ENCODE measurements at places on chromosomes 6 and 20. TPM values are rescaled to one million over a fixed set of nuclear protein-coding genes. Genes with fewer than 3 reads are reported as not detected.

Gene MYLK4
- polyA plus RNA-seq: 1.1 TPM

Gene CDYL
- 7.4 TPM for polyA plus RNA-seq

Gene SLC17A9
- 2.0 TPM for polyA plus RNA-seq

Gene SHLD1
- polyA plus RNA-seq: 7.2 TPM

Gene ZNF311
- polyA plus RNA-seq: 0.77 TPM

Gene KCNQ5
- not detected for polyA plus RNA-seq

Gene ENPP4
- 11.5 TPM for polyA plus RNA-seq

Gene IMPG1
- 0.69 TPM for polyA plus RNA-seq

Gene POPDC3
- polyA plus RNA-seq: not detected

Gene TMEM74B
- polyA plus RNA-seq: 1.6 TPM

Gene POU3F2
- polyA plus RNA-seq: not detected

Gene KCNK16
- polyA plus RNA-seq: not detected

Gene SAPCD1
- polyA plus RNA-seq: 6.8 TPM

- DNase-seq: no peak
These were observed 4.6 kb upstream of the TSPYL4 start for GRCh38 chr6:116258520-116258919.

DNA sequence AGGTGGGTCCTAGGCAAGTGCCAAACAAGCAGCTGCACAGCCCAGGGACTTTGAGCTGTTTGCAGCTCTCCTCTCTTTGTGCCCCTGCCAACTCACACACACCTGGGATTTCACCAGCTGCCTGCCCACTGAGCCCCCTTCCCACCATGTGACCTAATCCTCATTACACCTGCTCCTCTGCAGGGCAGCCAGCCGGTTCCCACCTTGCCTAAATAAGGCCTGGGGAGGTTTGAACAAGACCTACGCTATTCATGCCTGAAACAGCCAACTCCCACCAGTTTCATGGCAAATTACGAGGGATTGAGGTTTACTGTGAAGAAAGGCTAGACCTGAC lies 92.6 kb upstream of the SOX4 start:
- DNase-seq: no peak

- DNase-seq: no peak
These were observed 121.2 kb upstream of the SASH1 start for GRCh38 chr6:148221196-148221979.

- peak; percentile 82 for DNase-seq
These were observed 27.2 kb downstream of the UBE2V1 start for GRCh38 chr20:50085481-50086365.

- DNase-seq: no peak
These were observed 110.2 kb downstream of the ESR1 start for GRCh38 chr6:151917531-151918329.

GRCh38 chr6:44841829-44842228 lies 454.3 kb downstream of the CDC5L start:
- no peak for DNase-seq

DNA sequence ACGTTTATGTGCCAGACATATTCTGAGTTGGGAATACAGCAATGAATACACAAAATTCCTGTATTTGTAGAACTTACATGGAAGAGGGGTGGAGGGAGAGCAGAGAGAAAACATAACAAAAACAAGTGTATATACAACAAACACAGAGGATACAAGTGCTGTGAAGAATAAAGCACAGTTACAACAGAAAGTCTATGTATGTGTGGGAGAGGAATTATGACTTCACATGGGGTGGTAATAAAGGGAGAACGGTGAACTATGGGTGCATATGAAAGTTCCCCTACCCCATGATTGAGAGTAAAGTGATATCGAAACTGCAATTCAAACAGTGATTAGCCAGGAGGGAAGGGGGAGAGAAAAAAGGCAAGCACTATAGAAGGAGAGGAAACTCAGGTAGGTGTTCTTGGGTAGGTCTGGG lies 24.6 kb downstream of the HBS1L start:
- DNase-seq: no peak

GRCh38 chr6:128964771-128965170 lies 81.8 kb downstream of the LAMA2 start:
- DNase-seq: no peak

DNA sequence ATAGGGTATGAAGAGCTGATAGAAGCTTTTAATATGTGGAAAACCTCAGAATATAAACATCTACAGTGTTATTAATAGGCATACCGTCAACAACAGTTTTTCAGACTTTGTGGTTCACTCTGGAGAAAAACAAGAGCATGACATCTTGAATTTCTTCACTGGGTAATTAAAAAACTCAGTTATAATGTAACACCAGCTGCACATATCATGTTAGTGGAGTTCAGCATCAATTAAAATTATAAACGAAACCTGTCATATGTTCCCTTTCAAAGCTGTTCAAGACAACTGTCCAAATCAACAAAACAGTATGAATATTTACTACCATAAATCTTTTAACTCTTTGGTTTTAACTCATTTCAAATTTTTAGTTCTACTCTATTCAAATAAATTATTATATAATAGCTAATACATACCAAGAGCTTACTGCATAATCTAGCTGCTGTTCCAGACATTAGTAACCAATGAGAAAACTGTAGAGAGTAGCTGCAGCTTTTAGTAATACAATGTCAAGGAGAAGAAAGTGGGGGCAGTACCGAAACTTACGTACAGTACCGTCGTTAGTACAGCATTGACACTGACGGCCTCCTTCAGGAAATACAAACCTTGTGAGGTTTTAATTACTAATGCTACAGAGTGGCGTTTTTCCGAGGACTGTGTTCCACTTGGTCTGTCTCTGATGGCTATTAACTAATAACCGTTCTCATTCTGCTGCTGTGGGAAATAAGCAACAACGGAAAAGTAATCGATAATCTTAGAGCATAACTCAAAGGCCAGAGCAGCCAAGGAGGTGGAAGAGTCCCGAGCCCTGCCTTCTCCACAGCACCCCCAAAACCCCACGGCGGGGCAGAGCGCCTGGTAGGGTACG lies 532 bp upstream of the PM20D2 start:
- no peak for DNase-seq

DNA sequence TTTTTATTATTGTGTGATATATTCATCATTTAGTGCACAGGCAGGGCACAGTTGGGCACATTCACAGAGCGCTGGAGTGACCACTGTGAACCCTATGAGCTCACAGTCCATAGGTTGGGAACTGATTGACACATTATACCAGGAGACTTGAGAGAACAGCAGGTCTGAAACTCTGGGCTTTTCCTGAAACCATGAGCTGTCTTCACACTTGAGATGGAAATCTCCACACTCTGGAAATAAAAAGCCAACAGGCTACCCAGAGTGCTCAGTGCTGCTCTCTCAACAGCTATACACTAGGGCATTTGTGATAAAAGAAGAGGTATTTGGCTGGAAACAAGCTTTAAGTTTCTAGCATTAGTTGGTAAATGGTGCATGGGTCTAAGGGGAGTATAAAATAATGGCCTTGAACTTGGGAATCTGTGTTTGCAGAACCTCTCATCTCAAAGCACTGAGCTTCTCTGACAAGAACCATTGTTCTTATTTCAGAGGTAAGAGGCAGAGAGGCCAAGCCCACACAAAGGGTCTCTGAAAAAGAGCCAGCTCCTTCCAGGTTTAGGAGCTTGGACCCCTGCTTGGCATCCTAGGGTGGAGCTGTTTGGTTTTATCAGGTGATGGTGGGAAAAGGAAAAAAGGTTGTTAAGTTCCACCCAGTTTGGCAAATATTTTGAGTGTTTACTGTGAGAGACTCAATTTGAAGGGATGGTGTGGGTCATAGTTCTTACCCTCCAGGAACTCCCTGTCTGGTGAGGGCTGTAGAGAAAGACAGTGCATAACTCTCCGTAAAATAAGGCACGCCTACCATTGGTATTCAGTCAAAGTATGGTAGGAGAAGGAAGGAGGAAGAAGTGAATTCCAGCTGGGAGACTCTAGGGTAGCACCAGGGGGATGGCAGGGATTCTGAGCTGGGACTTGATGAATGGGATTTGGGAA lies 14.5 kb downstream of the CHMP4B start:
- DNase-seq: no peak

- no peak for DNase-seq
These were observed 34.2 kb upstream of the MDGA1 start for GRCh38 chr6:37731888-37732287.

- DNase-seq: no peak
These were observed 139.5 kb upstream of the FAM83B start for GRCh38 chr6:54706844-54707605.

- DNase-seq: no peak
These were observed 289.6 kb downstream of the TBC1D7 start for GRCh38 chr6:13038741-13039190.

DNA sequence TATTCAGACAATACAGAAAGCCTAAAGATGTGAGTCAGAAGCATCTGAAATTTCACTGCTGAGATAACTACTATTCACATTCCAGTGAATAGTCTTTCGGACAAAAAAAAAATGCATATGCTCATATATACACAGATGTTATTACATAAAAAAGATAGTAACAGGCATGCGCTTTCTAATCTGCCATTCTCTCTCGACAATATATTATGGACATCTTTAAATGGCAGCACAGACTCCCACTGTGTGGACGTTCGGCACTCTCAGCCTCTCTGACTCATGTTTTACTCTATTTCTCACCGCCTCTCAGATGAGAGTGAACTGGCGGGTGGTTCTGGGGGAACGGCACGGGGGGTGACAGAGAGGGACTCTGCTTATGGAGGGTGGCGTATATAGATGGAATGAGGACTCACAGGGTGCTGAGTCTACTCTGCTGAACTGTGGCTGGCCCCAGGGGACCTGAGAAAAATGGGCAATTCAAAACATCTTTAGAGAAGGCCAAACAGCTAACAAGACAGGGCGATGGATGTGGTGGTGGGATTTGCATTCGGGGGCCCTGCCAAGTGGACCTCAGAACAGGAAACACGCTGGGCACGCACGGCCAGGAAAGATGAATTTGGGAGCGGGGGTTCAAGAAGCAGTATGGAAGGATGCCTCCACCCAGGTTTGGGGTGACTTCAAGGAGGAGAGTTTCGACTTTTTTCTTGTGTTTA lies 68.9 kb downstream of the MDGA1 start:
- DNase-seq: no peak

DNA sequence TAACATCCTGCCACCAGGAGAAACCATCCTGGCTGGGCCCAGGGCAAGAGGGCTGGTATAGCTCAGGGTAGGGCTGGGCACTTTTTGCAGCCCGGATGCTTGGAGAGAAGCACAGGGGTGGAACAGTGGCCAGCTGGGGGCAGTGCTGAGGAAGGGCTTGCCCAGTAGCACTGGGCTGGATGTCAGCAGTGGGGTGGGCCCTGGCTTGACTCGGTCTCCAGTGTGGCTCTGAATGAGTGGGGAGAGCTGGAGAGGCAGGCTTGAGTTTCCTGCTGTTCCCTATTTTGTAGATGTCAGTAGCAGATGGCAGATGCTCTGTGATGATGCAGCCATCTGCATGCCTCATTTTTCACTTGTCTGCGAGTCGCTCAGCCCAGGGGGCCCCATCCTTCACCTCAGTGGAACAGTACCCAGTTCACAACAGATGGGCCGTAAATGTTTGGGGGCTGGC lies 56.3 kb upstream of the TULP1 start:
- no peak for DNase-seq

GRCh38 chr6:149140137-149140909 lies 177.2 kb upstream of the TAB2 start:
- peak; percentile 43 for DNase-seq

GRCh38 chr20:4026093-4026601 lies 10.8 kb upstream of the RNF24 start:
- DNase-seq: peak; percentile 31

GRCh38 chr6:71994705-71995271 lies 108.4 kb downstream of the RIMS1 start:
- no peak for DNase-seq

DNA sequence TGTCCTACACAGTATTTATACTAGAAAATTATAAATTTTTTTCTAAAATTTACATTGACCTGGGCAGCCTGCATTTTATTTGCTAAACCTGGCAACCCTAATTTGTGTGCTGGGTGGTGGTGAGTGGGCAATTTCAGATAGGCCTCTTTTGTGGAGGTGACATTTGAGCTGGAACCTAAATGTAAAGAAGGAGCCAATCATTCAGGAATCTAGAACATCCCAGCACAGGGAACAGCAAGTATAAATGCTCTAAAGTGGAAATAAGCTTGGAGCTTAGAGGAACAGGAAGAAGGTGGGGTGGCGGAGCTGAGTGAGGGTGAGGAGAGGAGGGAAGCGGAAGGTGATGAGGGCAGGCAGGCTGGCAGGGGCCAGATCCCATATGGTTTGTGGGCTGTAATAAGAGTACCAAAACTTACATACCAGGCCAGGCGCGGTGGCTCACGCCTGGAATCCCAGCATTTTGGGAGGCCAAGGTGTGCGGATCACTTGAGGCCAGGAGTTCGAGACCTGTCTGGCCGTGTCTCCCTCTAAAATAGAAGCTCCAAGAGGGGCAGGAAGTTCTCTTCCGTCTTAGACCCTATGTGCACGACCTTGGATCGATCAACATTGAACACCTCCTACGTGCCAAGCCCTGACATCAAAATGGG lies 549 bp upstream of the CSE1L start:
- peak; percentile 37 for DNase-seq

- DNase-seq: no peak
These were observed 24.4 kb downstream of the RRAGD start for GRCh38 chr6:89387516-89388201.

GRCh38 chr6:159214281-159214680 lies 45.1 kb downstream of the FNDC1 start:
- no peak for DNase-seq

GRCh38 chr6:45592991-45593390 lies 215.3 kb upstream of the SUPT3H start:
- DNase-seq: no peak

DNA sequence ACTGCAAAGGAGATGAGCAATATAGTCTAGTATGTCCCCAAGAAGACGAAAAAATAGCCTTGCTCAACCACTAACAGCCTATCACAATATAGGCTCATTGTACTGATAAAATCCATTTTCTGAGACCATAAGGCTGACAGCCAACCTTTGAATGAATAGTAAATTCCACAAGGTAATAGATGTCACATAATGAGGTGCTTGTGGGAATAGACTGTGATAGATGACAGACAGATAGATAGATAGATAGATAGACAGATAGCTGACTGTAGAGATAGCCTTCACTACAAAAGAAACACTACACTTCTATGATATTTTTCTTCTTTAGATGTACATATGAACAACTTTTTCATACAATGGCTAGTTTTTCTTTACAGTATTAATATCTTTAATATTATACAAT lies 760.3 kb upstream of the NRSN1 start:
- DNase-seq: no peak

GRCh38 chr20:1333462-1334369 lies 4.8 kb upstream of the SDCBP2 start:
- peak; percentile 14 for DNase-seq

GRCh38 chr6:41200296-41200900 lies 551 bp downstream of the TREML2 start:
- DNase-seq: peak; percentile 7

DNA sequence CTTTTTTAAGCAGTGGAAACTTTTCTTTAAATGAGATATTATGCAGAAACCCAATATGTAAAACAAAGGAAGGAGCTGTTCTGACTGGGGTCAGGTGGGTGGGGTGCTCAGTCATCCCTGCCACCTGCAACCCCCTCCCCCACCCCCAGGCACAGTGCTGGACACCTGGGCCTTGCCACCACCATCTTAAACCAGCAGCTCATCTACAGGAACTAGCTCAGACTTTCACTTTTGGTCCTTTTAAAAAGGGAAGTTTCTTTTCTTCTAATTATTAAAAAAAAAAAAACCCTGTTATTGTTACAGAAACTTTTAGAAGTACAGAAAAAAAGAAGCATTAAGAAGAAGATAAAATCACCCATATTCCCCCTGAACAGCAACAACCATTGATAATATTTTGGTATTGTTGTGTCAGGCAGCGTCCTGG lies 37.1 kb downstream of the PPP1R16B start:
- DNase-seq: peak; percentile 66

- no peak for DNase-seq
These were observed 181.6 kb downstream of the FARS2 start for GRCh38 chr6:5442916-5443315.

GRCh38 chr6:111591370-111591900 lies 14.2 kb downstream of the TRAF3IP2 start:
- no peak for DNase-seq
